ENCODE measurements at places on chromosomes 6 and 20.

DNA sequence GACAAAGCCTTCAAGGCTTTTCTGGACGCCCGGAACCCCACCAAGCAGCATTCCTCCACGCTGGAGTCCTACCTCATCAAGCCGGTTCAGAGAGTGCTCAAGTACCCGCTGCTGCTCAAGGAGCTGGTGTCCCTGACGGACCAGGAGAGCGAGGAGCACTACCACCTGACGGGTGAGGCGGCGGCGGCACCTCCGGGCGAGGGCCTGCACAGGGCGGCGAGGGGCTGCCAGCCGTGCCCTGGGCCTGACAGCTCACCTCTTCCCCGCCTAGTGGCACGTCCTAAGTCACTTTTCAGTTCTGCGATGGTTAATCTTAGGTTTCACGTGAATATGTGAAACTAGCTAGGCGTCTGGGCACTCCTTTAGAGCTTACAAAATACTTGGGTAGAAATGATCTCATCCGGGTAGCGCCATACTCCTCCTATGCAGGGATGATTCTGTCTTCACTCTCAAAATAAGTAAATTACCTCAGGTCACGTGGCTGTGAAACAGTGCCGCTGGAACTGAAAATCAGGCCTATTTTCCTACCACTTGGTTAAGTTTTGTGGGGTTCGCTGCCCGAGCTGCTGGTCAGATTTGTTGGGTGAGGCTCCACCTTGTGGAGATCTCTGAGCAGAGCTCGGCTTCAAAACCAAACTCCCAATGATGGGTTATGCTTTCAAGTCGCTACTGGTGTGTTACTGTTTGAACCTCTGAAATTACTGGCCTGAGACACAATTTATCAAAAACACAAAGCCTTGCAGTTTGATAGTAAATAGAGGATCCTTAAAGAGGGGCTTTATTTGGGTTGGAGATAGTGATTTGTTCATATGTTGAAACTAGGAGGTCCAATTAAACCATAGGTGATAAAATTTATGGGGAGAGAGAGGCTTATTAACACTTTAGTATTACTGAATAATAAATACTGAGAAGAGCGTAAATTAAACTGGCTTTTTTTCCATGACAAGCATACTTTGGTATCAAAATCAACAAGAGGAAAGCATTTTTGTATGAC is 15.5 kb upstream of the CLDN20 start:
- DNase-seq, result peak; percentile 58

GRCh38 chr6:131651782-131652181 is 14.7 kb downstream of the ENPP3 start:
- no peak for DNase-seq

- peak; percentile 76 for DNase-seq
Measured at GRCh38 chr6:100461278-100461916, 3.3 kb downstream of the SIM1 start.

GRCh38 chr20:62590309-62591121 is 51.8 kb upstream of the SLCO4A1 start:
- DNase-seq, result no peak

GRCh38 chr6:75431379-75431778 is 62.2 kb downstream of the FILIP1 start:
- no peak for DNase-seq

DNA sequence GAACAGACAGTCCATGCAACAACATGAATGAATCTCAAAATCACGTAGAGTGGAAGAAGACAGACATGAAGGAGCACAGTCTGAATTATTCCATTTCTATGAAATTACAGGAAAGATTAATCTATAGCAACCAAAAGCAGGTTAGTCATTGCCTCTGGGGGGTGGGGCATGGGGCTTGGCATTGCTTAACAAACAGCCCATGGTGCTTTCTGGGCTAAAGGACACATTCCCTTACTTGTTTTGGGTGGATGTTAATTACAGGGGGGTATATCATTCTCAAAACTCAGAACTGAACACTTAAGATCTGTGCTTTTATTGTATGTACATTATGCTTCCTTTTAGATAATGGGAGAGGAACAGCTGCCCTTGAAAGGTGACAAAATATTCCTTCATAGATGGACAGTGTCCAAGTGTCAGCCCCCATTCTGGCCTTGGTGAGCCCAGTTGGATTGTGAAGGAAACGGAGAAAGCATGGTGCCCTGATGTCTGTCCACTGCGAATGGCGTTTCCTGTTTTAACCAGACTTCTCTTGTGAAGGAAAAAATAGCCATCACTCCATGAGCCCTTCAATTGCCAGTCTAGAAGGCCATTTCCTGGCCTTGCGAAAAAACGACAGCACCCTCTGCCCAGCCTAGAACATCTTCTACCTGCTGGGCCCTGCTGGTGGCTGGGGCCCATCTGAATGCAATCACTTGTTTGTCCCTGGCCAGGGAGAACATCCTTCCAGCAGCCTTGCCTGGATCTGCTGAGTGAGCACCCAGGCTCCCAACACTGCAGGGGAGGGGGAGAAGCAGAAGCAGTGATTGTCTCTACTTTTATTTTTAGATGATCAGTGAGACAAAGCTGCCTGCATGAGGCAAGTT is 179.7 kb downstream of the BCAS1 start:
- DNase-seq, result no peak

GRCh38 chr20:63765902-63766301 is 26.3 kb downstream of the SLC2A4RG start:
- DNase-seq, result no peak

DNA sequence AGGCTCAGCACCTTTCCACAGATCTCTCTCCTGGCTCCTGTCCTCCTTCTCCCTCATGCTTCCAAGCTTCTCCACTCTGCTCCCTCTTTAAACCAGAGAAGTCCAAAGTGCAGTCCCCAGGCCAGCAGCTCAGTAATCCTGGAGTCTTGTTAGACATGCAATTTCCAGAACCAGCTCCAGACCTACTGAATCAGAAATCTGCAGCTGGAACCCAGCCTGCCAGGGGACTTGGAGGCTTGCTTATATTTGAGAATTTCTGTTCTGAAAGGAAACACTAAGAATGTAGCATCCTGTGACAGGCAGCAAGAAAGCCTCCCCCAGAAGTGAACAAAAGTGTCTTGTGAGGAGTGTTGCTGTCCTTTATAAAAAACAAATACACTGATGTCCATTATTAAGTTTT is 438.1 kb downstream of the BCKDHB start:
- no peak for DNase-seq

GRCh38 chr6:91082311-91082832 is 495.5 kb upstream of the MAP3K7 start:
- DNase-seq, result peak; percentile 57

DNA sequence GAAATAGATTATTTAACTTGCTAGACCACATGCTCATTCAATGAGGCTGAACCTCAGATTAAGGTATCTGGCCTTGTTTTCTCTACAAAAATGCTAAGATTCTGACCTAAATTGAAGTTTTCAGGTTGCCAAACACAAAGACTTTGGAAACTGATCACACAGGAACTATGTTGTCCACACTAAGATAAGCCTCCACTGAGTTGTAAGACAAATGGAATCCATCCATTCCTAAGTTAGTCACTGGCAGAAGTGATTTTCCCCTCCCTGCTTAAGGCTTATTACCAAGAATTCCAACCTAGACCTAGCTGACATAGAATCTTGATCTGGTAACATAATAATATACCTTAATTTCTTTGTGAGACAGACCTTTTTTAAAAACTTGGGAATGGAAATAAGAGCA is 608.1 kb downstream of the TENT5A start:
- no peak for DNase-seq

DNA sequence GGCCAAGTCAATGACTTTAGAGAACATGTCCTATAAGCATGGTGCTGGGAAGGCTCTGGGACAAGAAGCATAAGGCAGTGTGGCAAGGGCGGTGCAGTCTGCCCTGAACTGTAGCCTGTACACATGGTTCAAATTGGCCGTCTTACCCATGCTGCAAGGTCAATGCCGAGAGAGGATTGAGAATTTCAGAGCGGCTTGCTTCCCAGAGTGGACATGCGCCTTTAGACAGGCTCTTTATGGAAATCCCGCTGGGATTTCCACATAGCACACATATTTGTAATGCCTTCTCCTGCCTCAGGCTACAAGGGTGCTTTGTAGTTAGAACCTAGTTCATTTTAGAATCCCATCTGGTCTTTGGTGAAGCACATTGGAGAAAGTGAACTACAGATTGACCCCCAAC is 36.1 kb upstream of the CEP162 start:
- no peak for DNase-seq

All from ecto neural progenitor cell (in vitro differentiated cells).